ENCODE measurements at places on chromosomes 4 and X.

- DNase-seq: no peak
These were observed 5.2 kb upstream of the F11 start for GRCh38 chr4:186260504-186261448.

DNA sequence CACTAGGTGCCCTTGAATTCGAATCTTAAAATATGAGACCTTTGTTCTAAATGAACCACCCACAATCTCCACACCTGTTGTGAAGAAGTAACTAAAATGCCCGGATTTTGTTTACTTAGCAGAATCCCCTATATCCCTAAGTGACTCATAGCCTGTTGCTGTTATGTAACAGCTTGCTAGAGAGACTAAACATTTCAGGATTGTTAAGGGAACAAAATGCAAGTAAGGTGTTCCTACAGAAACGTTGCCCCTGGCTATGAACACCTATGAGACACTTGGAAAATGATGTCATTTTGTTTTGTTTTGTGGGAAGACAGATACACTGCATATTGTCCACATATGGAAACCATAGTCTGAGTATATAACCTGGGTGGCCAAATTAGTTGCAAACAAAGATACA lies 24.2 kb upstream of the MXRA5 start:
- no peak for DNase-seq

GRCh38 chr4:80361329-80361900 lies 25.9 kb downstream of the CFAP299 start:
- peak; percentile 44 for DNase-seq

DNA sequence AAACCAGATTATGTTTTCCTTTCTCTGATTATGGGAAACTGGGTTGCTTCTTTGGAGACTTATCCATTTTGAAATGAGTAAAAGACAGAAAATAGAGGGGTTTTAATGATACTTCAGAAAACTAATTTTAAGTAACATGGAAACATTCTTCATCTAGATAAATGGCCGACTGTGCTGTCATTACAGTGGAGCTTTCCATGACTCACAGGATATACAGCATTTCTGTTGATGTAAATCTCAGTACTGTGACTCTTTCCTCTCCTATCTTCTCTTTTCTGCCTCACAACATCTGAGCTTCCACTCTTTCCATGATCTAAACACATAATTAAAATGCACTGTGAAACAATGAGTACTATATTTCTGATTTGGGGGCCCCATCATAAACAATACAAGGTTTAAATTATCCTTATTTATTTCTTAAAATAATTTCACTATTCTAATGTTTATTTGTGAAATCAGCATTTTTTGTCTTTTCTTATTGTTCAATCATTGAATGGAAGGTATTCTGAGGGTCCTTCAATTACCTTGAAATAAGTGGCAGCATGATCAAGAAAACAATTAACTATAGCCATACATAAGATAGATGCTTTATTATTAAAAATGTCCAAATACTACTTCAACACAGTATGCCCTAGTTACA lies 19.3 kb downstream of the SEC24D start:
- DNase-seq: no peak

DNA sequence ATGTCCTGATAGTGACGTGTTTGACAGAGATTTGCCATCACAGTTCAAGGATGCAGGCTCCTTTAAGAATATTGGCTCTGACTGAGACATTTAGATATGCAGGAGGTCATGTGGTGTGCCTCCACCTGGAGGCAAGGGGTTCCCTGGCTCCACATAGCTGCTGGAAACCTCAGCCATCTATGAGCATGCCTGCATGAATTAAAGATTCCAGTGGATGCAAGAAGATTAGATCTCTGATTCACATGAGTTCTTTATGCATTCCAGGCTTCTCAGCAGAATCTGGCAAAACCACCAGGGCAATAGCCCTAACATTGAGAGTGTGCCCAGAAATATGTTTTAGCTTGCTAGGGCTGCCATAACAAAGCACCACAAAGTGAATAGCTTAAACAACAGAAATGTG lies 298.5 kb upstream of the AADAT start:
- DNase-seq: no peak

GRCh38 chr4:108334031-108334430 lies 165.3 kb upstream of the LEF1 start:
- DNase-seq: no peak

GRCh38 chr4:53376900-53377299 lies 541 bp upstream of the FIP1L1 start:
- no peak for DNase-seq

DNA sequence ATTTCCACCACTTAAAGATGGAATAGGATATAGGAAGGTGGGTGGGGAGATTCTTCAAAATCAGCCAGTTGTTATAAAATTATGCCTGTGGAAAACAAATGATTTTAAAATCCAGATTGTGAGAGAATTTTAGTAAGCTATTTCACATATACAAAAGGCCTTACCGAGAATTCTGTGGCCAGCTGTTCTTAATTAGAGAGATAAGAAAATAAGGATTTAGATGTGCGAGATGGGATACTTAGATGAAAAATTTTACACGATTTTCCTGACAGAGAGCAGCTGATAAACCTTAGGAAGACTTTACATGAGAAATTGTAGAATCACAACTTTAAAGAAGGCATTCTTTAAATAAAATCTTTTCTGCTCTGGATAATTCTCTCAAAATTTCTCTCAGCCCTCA lies 94.5 kb upstream of the IQCM start:
- no peak for DNase-seq

- DNase-seq: no peak
These were observed 73.4 kb upstream of the RAPGEF2 start for GRCh38 chr4:159029481-159029880.

DNA sequence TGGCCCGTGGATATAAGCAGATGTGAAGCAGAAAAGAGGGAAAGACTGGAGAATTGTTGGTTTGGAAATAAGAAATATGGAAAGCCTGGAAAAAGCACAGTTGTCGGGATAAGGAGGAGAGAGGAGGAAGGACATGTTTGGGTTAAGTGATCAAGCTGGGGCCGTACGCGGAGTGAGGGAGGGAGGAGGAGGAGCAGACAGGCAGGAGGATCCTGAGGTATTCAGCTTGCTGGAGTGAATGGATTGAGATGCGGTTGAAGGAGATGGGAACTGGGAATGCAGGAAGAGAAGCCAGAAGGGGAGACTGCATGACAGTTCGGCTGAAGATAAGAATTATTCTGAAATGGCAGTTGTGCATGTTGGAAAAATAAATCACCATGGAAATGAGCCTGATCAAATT lies 21.2 kb downstream of the ZFP42 start:
- no peak for DNase-seq

DNA sequence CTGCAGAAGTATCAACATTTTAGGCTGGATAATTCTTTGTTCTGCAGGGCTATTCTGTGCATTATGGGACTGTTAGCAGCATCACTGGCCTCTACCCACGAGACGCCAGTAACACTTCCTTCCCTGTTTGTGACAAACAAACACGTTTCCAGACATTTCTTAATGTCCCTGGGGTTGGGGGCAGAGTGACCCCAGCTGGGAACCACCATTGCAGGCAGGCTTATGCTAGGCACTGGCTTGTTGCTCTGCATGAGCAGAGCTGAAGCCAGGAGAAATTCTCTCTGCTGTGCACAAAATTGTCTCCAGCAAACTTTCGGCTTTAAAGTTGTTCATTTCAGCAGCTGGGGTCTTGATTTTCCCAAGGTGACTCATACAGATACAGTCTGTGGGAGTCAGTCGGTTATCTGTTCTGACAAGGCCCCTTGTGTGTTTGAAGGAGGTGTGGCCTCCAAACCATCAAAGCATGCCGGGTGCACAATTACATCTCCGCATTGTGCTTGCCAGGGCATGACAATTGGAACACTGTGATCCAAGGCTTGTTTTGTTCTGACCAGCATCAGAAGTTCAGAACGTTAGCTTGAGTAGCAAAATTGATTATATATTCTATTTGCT lies 156.4 kb upstream of the BOD1L1 start:
- no peak for DNase-seq

- peak; percentile 50 for DNase-seq
These were observed 882 bp upstream of the CXCR3 start for GRCh38 chrX:71619193-71619592.

DNA sequence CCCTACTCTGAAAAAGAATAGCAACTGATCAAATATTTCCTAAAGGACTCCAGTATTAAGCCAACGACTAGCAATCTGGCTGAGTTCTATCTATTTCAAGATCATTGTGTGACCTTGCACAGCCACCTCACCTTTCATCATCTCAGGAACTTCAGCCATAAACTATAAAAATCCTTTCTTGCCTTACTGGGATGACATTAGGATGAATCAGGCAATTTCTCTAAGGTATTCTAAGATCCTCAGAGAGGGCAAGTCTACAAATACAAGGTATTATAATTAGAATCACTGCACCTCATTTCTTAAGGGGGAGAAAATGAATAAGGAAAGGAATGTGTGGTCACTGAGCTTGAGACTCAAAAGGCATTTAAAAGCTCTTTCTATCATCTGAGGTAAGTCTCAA lies 152.6 kb downstream of the GRIA3 start:
- DNase-seq: no peak

- no peak for DNase-seq
These were observed 45.5 kb downstream of the TSPAN7 start for GRCh38 chrX:38606821-38607220.

- DNase-seq: no peak
These were observed 76.8 kb upstream of the RBMXL3 start for GRCh38 chrX:115112411-115112810.

DNA sequence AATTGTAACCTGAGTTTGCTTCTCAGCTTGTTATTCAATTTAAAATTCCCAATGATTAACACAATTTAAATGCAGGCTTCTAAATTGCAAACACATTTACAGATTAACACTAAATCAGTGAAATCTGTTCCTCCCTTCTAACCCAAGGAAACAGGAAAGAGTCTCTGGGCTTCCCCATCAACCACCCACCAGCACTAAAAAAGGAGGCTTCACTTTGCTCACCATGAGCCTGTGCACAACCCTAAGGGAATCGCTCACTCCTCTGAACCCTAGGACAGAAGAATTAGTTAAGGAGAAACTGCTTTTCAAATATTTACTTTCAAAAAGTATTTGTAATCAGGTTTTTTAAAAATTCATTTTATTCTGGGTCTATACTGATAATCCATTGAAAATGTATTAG lies 155.3 kb downstream of the COL25A1 start:
- DNase-seq: no peak

DNA sequence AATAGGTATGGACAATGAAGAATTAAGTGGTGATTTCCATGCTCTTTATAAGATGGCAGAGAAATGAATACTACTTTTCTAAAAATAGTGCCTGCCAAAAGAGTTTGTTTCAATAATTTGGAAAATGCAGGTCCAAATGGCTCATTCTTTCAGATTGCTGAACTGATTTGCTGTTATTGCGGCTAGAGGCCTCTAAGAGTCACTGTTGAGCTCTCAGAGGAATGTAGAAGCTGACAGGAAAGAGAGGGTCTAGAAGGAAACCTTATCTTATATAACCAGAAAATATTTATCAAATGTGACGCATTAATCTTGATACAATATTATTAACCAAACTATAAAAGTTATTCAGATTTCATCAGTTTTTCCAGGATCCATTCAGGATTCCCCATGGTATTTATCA lies 65.7 kb upstream of the PAGE1 start:
- DNase-seq: peak; percentile 12

DNA sequence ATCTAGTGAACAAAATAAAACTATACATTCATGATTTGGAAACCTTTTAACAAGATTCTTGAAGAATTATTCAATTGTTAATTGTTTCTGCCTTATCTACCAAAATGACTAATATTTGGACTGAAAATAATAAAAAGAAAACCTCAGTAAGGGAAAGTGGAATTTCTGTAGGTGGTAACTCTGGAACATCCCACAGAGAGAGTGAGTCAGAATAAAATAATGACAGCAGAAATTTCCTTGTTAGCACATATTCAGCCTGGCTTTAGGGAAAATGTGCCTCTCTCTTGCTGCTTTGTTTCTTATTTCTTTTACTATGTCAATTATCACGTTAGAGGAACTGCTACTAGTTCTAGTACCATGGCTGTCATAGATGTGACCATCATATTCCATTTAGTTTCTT lies 421.5 kb upstream of the GNPDA2 start:
- no peak for DNase-seq

DNA sequence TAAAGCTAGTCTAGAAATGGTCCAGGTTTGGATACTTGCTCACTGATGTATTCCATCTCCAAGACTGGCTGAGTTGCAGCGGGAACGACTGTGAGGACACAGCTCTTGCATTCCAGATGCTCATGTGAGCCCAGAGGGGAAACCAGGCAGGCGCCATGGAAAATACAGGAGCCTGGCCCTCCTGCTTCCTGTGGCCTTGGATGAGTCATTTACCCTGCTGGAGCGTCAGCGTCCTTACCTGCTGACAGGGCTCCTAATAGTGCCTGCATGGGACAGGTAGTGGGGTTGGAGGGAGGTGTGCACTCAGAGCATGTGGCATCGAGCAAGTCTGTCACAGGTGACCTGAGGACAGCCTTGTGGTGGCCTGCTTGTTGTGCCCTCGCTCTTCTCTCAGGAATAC lies 69.4 kb downstream of the NSG1 start:
- no peak for DNase-seq

- no peak for DNase-seq
These were observed 821 bp downstream of the PLK4 start for GRCh38 chr4:127881563-127881864.

DNA sequence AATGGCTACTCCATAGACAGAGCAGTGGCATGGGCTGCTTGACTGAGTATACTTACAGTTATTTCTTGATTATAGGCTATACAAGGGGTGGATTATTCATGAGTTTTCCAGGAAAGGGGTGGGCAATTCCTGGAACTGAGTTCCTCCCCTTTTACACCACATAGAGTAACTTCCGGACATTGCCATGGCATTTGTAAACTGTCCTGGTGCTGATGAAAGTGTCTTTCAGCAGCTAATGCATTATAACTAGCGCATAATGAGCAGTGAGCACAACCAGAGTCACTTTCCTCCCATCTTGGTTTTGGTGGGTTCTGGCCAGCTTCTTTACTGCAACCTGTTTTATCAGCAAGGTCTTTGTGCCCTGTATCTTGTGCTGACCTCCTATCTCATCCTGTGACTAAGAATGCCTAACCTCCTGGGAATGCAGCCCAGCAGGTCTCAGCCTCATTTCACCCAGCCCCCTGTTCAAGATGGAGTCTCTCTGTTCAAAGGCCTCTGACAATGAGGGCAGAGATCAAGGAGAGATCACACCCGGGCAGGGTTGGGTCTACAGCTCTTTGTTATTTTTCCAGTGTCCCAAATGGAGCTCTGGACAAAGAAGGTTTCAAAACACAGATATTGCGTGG lies 468.4 kb upstream of the PRKX start:
- DNase-seq: no peak

DNA sequence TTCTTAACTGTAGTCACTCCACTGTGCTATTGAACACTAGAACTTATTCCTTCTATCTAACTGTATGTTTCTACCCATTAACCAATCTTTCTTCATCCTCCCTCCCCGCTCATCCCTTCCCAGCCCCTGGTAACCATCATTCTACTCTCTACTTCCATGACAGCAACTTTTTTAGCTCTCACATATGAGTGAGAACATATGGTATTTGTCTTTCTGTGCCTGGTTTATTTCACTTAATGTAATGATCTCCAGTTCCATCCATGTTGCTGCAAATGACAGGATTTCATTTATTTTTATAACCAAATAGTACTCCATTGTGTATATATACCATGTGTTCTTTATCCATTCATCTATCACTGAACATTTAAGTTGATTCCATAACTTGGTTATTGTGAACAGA lies 186.5 kb downstream of the GABRB1 start:
- no peak for DNase-seq

All from CD4-positive, alpha-beta T cell treated with Interleukin-15 for 4 hours (primary cell).